ENCODE measurements at places on chromosomes 6 and 20.

- no peak for DNase-seq
Measured at GRCh38 chr6:136739501-136739900, 52.8 kb downstream of the MAP3K5 start.

- no peak for DNase-seq
Measured at GRCh38 chr6:116682334-116682712, 1.3 kb downstream of the KPNA5 start.

DNA sequence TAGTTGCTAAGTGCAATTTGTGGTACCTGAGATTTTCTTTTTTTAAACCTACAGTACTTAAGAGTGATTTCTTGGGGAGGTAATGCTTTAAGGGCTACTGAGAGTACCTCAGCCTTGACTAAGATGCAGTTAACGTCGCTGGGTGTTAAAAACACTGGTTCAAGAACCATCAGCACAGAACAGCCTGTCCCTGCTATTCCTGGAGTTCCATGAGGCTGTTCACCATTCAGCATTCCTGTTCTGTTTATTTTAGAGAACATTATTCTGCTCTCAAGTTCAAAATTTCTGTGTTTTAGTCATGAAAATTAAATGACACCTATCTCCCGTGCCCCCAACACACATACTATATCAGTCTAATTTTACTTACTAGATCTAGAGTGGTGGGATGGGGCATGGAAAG is 1.7 kb upstream of the PRELID3B start:
- no peak for DNase-seq

GRCh38 chr20:14199111-14199510 is 138.3 kb downstream of the FLRT3 start:
- DNase-seq = no peak

- DNase-seq = no peak
Measured at GRCh38 chr6:166567107-166567506, 19.4 kb downstream of the RAMACL start.

GRCh38 chr6:157550114-157550989 is 169.4 kb downstream of the ZDHHC14 start:
- DNase-seq = no peak

DNA sequence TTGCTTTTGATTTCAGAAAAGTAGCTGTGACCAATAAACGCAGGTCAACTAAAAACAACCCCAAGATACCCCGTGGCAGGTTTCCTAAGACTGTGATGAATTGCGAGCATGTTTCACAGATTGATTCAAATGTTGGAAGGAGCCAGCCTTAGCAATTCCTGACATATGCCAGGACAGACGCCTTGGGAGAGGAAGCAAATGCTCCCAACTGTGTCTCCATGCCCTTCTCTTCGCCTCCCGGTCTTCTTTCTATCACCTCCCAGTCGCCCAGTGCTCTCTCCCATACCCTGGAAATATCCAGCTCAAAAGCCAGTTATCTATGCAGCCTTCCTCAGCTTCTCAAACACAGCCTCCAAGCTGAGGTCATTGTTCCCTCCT is 32.0 kb downstream of the KIAA0319 start:
- no peak for DNase-seq

DNA sequence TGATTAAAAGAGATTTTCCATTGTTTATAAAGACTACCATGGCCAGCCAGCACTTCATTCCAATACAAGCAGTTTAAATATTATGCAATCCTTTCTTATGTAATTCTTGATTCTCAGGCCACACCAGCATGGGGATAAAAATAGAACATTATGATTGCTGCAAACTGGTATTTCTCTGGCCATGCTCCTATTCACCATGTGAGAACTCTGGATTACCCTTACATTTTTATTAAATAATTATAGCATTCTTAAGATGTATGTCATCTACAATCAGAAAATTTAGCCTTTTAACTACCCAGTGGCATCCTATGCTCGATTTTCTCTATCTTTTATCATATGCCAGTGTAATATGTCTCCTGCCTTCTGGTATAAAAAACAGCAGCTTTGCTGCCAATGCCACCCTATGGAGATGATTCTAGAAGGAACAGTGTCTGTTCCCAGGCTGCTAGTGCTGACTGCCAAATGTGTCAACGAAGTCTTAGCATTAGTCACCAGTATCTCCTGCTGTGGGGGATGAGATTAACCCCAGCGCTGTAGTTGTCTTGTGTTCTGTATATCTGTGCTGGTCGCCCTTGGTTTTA is 501.4 kb downstream of the BCKDHB start:
- no peak for DNase-seq

- no peak for DNase-seq
Measured at GRCh38 chr6:147949981-147950622, 392.5 kb upstream of the SASH1 start.

- no peak for DNase-seq
Measured at GRCh38 chr6:132007474-132008190, 56.5 kb upstream of the CCN2 start.

DNA sequence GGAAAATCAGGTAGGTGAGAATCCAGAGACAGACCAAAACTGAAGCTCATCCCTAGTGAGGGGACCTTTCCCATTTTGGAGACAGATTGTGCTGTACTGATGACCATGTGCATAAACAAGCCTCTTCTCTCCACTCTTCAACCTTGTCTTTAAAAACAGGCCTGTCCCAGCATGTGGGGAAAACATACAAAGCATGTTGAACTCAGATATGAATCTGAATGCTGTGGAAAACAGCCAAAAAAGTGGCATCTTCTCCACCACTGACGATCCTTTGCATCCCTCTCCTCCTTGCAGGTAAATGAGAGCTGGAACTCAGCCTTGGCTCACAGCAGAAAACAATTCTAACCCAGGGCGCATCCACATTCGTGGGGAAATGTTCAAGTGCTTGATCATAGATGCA is 123.7 kb upstream of the FOXQ1 start:
- no peak for DNase-seq

DNA sequence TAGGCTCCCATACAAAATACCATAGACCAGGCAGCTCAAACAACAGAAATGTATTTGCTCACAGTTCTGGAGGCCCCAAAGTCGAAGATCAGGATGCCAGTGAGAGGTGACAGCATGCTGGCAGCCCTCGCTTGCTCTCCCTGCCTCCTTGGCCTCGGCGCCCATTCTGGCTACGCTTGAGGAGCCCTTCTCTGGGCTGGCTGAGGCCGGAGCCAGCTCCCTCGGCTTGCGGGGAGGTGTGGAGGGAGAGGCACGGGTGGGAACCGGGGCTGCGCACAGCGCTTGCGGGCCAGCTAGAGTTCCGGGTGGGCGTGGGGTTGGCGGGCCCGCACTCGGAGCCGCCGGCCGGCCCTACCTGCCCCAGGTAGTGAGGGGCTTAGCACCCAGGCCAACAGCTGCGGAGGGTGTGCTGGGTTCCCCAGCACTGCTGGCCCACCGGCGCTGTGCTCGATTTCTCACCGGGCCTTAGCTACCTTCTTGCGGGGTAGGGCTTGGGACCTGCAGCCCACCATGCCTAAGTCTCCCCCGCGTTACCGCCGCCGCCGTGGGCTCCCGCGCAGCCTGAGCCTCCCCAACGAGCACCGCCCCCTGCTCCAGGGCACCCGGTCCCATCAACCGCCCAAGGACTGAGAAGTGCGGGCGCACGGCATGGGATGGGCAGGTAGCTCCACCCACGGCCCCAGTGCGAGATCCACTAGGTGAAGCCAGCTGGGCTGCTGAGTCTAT is 32.6 kb upstream of the SERPINB9 start:
- DNase-seq = no peak

DNA sequence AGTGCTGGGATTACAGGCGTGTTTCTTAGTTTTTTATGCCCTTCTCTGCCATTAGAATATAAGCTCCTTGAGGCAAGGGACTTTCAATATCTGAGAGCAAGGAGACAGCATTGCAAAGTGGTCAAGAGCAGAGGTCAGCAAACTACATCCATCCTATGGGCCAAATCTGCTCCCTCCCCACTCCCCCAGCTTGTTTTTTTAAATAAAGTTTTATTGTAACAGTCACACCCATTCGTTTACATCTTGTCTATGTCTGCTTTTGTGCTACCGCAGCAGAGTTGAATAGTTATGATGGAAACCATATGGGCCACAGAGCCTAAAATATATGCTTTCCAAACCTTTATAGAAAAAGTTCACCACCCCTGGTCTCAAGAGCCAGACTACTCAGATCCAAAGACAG is 227.9 kb downstream of the EYA2 start:
- DNase-seq = no peak

Data from NCI-H1417 treated with DMSO at 0.1 percent for 48 hours (cell line).